ENCODE measurements at places on chromosomes 13 and 19. TPM values are rescaled to one million over a fixed set of nuclear protein-coding genes. Genes with fewer than 3 reads are reported as not detected.

Gene BORCS8
- total RNA-seq: 20.7 TPM

Gene OR7D2
- 0.35 TPM for total RNA-seq

Gene GNA15
- 0.53 TPM for total RNA-seq

Gene SRRM5
- not detected for total RNA-seq

Gene PKN1
- 300 TPM for total RNA-seq

Gene CEACAM7
- total RNA-seq: not detected

Gene CGB7
- total RNA-seq: not detected

Gene GTF2F1
- 57.8 TPM for total RNA-seq

Gene STX10
- 74.7 TPM for total RNA-seq

Gene AMH
- total RNA-seq: 2.1 TPM

Gene FXYD1
- not detected for total RNA-seq

Gene PTGIR
- 1.8 TPM for total RNA-seq

Gene TSEN34
- 140 TPM for total RNA-seq

Gene CEACAM3
- not detected for total RNA-seq

GRCh38 chr13:64591971-64592370 lies 2638.2 kb downstream of the PCDH9 start:
- DNase-seq: no peak

DNA sequence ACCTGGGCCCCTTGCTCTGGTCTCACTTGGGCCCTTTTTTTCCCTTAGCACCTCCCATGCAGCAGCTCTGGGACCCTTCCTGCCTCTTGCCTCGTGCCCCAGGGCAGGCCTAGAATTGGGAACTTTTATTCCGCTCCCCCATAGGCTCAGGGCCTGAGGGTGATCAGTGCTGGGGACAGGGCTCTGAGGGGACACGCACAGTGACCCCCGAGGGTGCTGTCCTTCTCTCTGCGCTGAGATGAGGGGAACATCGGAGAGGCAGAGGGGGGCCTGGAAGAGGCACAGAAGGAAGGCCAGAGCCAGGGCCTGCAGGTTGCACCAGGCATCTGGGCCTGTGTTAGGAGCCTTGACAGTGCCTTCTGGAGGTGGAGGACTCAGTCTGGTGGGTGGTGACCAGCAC lies 10.8 kb downstream of the EPN1 start:
- no peak for DNase-seq

DNA sequence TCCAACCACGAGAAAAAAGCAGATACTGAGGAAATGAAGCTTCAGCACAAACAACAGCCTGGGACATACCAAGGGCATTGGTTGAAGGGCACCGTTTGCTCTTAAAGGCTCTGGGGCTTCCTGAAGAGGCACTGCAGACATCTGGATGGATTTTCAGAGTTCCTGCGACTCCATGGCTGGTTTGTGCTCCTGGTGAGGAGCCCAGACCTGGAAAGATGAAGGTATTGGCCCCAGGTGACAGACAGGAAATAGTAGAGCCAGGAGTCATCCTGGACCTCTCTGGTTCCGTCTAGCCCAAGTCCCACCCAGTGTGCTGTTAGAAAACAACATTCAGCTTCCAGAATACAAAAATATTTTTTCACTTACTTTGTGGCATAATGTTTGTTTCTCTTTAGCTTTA lies 6.3 kb downstream of the IL17D start:
- no peak for DNase-seq

DNA sequence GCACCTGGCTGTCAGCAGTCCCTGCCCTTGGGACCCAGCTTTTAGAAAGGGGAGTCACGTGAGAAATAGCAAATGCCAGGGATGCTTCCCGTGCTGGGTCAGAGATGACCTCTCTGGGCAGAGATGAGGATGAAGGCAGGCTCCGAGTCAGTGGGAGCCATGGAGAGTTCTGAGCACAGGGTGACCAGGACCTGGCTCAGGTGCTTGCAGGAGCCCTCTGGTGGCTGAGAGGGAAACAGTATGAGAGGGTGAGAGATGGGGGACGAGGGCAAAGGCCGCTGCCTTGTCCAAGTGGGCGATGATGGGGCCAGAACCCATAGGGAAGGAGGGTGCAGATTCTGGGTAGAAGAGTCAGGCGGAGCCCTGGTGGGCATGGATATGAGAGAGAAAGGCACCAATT lies 15.8 kb downstream of the TMED1 start:
- no peak for DNase-seq

DNA sequence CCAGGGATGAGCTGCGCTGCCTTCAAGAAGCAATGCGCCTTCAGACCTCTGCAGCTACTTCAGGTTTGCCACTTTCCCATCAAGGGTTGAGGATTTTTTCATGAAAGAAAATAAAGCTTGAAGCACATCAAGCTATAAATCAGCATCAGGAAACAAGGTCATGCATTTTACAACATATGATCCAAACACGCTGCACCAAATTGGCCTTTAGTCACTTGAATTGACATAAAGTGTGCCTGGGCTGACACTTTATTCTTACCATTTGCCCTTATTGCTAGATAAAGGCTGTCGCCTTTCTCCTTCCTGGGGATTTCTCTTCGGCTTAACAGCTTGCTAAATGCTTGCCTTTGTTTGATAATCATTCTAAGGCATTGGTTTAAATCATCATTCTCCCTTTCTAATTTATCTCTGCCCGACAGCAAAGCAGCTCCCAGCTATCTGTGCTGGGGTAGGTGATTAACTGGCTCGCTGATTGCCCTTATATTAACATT lies 87.7 kb downstream of the LHFPL6 start:
- DNase-seq: no peak

DNA sequence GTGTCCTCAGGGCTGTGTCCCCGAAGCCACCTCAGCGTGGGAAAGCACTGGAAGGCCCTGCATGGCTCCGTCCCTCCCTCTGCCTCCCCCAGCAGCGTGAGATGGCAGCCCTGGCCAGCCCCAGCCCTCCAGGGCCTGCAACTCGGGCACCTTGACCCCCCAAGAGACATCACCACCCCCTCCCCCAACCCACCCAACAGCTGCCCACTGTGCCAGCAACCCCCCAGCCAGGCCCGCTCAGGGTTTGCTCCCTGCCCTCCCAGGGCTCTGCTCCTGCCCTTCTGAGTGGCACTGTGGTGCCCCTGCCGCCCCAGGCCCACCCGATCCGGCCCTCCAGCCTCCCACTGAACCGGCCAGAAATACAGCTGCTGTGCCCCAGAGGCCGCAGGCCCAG lies 1.5 kb upstream of the ASPDH start:
- DNase-seq: no peak

- no peak for DNase-seq
These were observed 27.4 kb downstream of the LRCH1 start for GRCh38 chr13:46580362-46580839.

- DNase-seq: no peak
These were observed 9.7 kb upstream of the PTBP1 start for GRCh38 chr19:787536-787935.

DNA sequence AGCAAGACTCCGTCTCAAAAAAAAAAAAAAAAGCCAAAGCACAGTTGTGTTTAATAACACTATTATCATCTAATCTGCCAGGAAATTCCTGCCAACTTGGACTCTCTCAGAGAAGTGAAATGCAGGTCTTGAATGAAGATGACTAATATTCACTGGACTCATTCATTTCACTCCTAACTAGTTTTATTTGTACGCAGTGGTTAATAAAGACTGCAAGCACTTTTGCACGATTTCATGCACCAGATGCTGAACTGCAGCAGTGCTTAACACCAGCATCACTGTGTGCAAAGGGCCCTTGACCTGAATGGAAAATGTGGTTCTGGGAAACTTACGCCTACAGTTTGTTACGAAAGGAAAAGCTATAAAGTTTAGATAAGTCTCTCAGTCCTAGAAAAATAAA lies 63.3 kb downstream of the DHRS12 start:
- no peak for DNase-seq

GRCh38 chr19:57053401-57053800 lies 66.4 kb upstream of the USP29 start:
- no peak for DNase-seq

- no peak for DNase-seq
These were observed 21.7 kb downstream of the NALCN start for GRCh38 chr13:101394605-101395004.

DNA sequence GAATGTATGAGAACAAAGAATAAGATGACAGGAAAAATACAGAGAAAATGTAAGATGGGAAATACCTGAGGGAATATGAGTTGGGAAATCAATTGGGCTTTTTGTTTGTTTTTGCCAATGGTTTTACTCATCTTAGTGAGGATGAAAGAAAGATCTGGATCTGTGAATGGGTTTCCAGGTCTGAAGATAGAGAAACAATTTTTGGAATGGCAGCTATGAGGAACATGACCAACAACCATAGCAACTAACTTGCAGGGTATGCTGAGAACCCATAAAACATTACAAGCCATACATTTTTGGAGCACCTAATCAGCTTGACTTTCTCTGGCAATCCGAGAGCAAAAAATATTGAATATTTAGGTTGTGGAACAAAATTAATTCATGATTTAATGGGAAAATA lies 290.0 kb downstream of the KCTD12 start:
- DNase-seq: no peak

GRCh38 chr19:38806371-38806770 lies 6.4 kb downstream of the LGALS4 start:
- no peak for DNase-seq

DNA sequence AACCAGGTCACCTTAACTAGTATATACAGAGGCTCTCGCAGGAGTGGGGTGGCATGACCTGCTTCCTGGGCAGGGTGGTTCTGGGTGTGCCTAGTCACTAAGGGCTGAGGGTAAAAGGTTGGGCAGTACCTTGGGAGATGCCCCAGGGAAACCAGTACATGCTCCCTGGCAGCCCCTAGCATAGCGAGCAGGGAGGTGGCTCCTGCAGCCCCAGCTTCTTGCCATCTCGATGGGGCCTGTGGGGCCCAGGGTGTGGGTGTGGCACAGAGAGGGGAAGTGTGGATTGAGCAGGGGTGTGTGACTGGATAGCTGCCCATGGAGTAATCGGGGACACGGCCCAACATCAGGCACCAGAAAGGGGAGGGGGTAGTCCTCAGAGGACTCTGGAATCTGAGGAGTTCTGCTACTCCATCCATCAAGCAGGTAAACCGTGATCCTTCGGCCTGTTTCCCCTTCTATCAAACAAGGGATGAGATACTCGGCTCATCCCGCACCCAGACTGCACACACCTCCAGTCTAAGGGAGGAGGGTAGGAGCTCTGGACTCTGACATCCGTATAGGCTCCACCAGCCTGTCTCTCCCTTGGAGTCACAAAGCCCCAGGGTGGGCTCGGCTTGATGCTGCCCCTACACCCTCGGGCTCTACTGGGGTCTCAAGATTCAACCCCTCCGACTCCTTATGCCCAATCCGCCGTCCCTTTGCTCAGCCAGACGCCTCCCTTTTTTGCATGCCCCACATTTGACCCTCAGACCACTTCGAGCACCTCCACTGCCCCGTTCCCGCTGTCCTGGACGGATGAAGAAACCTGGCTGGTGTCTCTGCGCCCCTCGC lies 1.1 kb downstream of the ZBTB45 start:
- no peak for DNase-seq

GRCh38 chr19:6047741-6048251 lies 62.5 kb downstream of the RFX2 start:
- no peak for DNase-seq

GRCh38 chr19:42216653-42217519 lies 591 bp downstream of the DEDD2 start:
- no peak for DNase-seq

GRCh38 chr13:24355103-24355502 lies 45.7 kb downstream of the C1QTNF9 start:
- no peak for DNase-seq

DNA sequence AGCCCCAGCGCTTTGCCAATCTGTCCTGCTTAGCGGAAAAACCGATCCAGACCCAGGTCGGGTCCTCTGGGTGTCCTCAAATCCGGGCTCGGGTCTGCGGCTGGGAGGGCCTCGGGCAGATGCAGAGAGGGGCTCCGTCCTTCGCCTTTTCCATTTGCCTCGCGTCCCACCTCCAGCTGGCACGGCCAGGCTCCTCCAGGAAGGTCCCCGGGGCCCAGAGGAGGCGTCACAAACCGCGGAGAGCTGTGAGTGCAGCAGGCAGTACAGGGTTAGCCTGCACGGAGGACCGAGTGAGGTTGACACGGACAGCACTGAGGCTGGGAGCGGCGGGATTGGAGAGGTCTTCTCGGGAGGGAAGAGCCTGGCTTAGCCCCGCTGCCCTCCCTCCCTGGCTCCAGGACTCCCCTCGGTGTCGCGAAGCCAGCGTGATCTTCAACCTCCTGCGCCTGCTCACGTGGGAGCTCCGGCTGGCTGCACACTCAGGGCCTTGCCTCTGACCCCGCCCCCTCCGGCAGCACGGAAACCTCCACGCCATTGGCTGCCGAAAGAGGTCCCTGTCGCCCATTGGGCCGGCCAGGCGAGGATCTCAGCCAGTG lies 2.8 kb upstream of the IFNL2 start:
- no peak for DNase-seq

DNA sequence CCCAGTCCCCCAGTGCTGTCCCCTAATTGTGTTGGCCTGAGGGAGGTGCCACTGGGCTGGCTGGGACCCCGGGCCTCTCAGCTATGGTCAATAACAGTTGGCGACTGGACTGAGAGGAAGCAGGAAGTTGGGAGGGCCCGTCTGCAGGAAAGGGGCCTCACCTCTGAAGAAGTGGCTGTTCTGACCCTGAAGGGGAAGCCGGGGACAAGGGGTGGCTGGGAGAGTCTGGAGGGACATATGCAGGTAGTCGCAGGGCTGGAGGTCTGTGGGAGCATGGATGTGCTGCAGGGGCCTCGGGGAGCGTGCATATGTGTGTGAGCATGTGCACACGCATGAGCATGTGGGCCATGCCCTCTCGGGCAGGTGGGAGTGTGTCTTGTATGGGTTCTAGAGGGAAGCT lies 5.9 kb downstream of the PKN1 start:
- DNase-seq: no peak

- no peak for DNase-seq
These were observed 67.5 kb downstream of the LRCH1 start for GRCh38 chr13:46620471-46620870.

- no peak for DNase-seq
These were observed 268.7 kb downstream of the DCT start for GRCh38 chr13:94210816-94211215.

GRCh38 chr19:48596237-48596636 lies 10.3 kb upstream of the SPACA4 start:
- DNase-seq: no peak

DNA sequence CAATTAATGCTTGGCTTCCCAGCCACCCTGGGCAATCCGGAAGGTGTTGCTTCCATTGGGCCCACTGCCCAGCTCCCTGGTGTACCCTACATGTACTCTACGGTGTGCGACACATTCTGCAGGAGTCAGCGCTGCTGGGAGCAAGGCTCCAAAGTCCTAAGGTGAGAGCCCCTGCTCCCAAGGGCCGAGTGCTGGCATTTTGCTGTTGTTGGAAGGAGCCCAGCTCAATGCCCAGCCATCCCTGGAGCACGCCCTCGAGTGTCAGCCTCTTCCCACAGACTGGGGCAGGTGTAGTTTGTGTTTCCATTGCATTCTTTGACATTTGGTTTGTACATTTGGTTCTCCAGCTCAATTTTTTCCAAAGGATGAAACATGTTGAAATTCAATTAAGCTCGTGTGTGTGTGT lies 64.6 kb downstream of the GGACT start:
- DNase-seq: no peak

DNA sequence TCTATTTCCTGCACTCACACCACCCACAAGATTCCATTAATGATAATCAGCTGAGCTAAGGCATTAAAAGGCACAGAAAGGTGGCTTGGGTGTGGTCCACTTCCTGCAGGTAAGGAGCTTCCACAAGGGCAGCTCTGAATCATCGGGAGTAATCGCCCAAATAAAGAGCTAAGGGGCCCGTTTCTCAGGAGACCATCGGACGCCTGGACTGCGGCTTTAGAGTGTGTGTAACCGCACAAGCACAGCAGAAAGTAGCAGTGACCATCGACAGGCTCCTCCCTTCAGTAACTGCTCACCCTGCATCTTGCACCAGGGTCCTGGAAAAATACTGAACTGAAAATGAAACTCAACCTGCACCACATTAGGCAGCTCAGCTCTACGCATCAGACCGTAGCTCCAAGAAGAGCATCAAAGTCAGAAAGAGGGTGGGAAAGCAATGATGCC lies 6.0 kb downstream of the STK24 start:
- DNase-seq: no peak
